ENCODE measurements at places on chromosomes 12 and 14.

GRCh38 chr12:89800435-89800834 is 91.8 kb upstream of the ATP2B1 start:
- DNase-seq = no peak

DNA sequence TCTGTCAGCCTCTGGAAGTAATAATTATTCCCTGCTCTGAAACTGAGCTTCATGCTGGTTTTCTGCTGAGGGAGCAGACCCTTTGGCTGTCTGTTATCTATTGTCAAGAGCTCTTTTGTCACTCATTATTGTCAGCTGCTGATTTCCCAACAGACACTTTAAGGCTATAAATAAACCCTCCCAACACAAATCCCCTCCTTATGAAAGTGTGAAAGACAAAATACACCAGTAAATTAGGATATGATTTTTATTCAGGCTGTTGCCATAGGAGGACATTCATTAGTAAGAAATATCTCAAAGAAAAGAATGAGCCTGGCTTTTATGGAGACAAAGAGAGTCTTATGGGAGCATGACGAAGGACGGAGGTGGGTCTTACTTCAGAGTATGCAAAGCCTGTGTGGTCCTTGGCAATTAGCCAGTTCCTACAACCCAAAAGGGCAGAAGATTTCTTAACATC is 180.8 kb downstream of the CRADD start:
- DNase-seq = no peak

GRCh38 chr14:98404811-98405210 is 867.2 kb downstream of the BCL11B start:
- no peak for DNase-seq

DNA sequence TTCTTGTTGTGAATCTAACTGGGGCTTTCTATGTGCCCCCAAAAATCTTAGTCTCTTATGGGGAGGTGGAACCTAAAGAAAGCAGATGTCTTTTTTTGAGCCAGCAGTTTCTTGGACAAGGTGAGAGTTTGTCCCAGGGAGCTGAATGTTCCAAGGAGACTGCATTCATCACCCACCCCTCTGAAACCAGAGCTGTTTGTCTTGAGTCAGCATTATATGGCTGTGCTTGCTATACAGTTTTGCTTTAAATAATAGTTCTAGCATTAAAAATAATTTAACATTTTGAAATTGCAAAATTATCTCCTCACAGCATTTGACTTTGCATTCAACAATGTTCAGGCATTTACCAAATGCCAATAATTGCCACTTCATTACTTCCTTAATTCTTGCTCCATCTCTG is 813.3 kb downstream of the BCL11B start:
- no peak for DNase-seq

- no peak for DNase-seq
Observed at GRCh38 chr12:117047810-117048584, 51.2 kb downstream of the TESC start.

DNA sequence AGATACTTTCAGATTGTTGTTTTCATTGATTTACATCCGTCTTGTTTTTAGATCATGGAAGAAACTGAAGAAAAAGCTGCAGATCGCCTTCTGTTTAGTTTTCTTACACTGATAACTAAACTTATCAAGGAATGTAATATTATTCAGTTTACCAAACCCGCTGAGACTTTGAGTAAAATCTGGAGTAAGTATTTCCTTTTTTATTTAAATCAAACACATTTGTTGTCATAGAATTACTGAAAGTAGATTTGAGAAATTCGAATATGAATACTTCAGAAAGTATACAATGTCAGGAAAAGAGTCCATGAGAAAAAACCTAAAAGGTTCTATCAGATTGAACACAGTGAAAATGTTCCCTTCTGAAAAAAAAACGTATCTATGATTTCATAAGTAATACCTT is 32.0 kb downstream of the ARL1 start:
- DNase-seq = no peak

DNA sequence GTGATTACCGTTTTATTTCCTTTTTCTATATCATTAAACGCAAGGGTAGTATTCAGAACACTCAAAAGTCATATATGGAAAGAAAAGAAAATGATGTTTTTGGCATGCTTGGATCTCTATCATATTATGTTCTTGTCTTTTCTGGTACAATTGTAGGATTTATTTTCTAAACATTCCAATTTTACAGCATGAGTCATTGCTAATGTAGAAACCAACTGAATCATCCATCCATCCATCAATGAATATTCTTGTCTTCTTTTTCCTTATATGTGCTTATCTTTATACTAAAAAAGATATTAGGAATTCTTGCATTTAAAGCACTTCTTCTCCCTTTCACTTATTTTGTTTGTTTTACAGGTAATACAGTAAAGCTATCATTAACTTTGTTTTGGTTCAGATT is 20.4 kb upstream of the AMIGO2 start:
- DNase-seq = no peak

DNA sequence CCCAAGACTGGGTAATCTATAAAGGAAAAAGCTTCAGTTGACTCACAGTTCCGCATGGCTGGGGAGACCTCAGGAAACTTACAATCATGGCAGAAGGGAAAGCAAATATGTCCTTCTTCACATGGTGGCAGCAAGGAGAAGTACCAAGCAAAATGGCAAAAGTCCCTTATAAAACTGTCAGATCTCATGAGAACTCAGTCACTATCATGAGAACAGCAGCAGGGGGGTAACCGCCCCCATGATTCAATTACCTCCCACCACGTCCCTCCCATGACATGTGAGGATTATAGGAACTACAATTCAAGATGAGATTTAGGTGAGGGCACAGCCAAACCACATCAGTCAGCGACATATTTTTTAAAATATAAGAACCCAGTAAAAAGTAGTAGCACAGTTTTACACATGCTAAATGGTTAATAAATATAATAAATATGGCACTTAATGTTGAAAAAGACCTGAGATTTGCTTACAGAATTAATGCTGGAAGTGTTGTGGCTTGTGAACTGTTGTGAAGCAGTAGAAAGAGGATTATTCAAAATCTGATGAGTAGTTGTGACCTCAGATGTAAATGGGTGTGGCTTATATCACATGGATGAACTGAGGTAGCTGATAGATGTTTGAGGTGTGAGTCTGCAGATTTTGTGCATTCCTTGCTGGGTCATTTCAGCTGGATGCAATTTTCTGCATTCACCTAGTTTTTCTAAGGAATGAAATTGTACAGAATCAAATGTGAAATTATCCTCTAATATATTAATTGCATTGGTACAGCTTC is 46.9 kb upstream of the CHPT1 start:
- no peak for DNase-seq

DNA sequence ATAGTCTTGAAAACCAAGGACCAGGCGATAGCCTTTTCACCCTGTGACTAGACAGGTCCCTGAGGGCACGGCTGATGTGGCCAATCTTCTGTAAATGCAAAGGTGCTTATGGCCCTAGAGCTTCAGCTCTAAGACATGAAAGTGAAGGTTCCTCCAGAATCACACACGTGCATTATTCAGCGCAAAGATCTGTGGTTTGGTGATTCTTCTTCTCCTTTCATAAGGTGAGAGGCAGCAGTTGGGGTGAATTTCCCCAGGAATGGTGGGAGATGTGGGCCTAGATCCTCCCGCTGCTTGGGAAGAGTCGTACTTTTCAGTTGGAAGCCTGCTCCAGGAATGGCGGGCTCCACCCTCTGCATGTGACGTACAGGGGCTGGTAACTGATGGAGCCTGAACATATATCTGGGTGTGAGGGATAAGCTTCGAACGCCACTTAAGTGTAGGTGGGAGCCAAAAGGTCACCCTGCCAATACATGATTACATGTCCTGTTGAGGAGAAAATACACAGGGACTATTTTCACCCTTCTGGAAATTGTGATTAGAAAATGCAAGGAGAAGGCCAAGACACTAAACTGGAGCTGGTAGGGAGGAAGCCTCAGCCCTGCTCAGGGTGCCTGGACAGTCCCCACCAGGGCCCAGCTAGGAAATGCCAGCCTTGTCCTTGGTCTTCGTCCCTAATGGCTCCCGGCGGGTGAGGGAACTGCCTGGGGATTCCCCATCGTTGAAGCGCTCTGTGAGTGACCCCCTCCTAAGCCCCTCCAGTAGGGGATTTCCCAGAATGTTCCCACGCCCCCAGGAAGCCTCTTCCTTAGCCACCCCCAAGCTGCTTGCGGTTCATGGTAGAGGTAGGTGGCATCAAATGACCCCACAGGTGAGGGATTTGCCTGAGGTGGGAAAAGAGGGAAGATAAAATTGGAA is 17.6 kb downstream of the BATF start:
- DNase-seq = no peak

- DNase-seq = no peak
Observed at GRCh38 chr14:69696204-69696527, 70.8 kb upstream of the SRSF5 start.
